Activated CD4-positive, alpha-beta T cell treated with anti-CD3 and anti-CD28 coated beads, Interleukin-2, amount 10 ng/mL, durations not matched to agents 7 days and 5 days (primary cell): ENCODE measurements at places on chromosomes 11 and 22. TPM values are rescaled to one million over a fixed set of nuclear protein-coding genes. Genes with fewer than 3 reads are reported as not detected.
A peak's percentile ranks its signal among the peaks of the same experiment; 100 is the strongest.

The STX3 gene
- total RNA-seq = 39.6 TPM

The BDNF gene
- not detected for total RNA-seq

The TKFC gene
- 46.9 TPM for total RNA-seq

The KCNQ1 gene
- total RNA-seq = 24.3 TPM

The FGF19 gene
- not detected for total RNA-seq

The NXPE1 gene
- total RNA-seq = not detected

The GLYATL2 gene
- not detected for total RNA-seq

The ISX gene
- not detected for total RNA-seq

The ABCC8 gene
- total RNA-seq = not detected

GRCh38 chr11:43832536-43832935 is 48.1 kb upstream of the ALKBH3 start:
- no peak overlapping the region for H3K27ac ChIP-seq
- no peak for DNase-seq
- H3K4me1 ChIP-seq = peaks cover 3% of the 10 kb centered on the region
- H3K27me3 ChIP-seq = no peaks in the 10 kb centered on the region

GRCh38 chr22:45845076-45845487 is 131.9 kb downstream of the WNT7B start:
- no peak overlapping the region for H3K4me3 ChIP-seq
- H3K27ac ChIP-seq = no peak overlapping the region
- no peaks in the 10 kb centered on the region for H3K27me3 ChIP-seq

DNA sequence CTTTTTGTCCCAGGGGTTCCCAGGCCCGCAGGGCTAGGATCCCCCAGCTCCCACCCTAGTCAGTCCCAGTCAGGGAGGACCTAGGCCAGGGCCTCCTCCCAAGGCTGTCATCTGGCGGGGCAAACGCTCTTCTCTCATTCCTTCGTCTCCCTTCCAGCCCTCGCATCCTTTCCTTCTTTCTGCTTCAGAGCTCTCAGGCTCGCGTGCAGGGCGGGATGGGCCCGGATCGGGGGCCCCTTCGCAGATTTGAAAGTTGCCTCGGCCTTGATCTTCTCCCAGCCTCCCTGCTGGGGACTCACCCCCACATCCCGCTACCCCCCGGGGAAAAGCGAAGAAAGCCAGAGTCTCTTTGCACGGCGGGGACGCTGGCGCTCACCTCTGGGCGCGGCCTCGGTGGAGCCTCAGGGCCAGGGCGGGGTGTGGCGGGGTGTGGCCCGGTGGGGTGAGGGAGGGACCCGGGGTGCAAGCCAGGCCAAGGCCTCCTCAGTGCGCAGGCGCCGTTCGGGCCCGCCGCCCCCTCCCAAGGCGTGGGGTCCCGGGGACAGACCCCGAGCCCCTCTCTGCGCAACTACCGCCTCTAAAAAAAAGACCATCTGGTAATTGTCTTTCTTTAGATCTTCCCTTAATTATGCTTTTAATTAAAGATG is 14.8 kb upstream of the PAX6 start:
- H3K27me3 ChIP-seq = peaks cover 82% of the 10 kb centered on the region
- no peak overlapping the region for H3K4me3 ChIP-seq
- peaks cover 10% of the 10 kb centered on the region for H3K4me1 ChIP-seq
- no peak overlapping the region for H3K27ac ChIP-seq

DNA sequence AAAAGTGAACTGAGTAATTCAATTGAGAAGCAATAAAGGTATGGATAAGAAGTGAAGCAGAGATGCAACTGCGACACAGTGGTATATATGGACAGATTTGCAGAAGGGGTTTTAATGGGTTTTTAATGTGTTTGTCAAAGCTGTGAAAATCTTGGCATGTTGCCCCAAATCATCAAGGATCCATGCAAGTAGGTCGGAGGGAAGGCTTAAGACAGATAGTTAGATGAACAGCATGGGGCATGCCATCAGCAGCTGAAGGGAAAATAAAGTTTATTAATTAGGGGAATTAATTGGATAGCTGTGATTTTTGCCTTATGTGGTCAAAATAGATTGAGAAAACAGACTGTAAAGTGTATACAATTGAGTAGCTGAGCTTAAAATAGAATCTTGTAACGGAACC is 840.1 kb downstream of the JRKL start:
- no peaks in the 10 kb centered on the region for H3K4me1 ChIP-seq
- no peaks in the 10 kb centered on the region for H3K36me3 ChIP-seq
- no peak for DNase-seq
- no peak overlapping the region for H3K27ac ChIP-seq
- H3K4me3 ChIP-seq = no peak overlapping the region
- H3K27me3 ChIP-seq = no peaks in the 10 kb centered on the region

DNA sequence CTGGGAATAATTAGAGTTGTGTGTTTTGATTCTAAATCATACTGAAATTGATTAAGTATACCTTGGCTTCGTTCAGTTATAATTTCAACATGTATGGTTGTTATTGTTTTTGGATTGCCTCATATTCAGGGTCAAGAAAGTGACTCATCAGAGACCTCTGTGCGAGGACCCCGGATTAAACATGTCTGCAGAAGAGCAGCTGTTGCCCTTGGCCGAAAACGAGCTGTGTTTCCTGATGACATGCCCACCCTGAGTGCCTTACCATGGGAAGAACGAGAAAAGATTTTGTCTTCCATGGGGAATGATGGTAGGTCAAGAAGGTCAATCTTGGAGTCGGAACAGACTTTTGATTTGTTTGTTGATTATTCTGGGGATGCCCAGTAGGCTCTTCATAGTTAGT is 40.4 kb downstream of the KMT2A start:
- peaks cover 5% of the 10 kb centered on the region for H3K4me1 ChIP-seq
- H3K27me3 ChIP-seq = no peaks in the 10 kb centered on the region
- DNase-seq = no peak
- no peak overlapping the region for H3K4me3 ChIP-seq
- peaks cover 75% of the 10 kb centered on the region for H3K36me3 ChIP-seq

DNA sequence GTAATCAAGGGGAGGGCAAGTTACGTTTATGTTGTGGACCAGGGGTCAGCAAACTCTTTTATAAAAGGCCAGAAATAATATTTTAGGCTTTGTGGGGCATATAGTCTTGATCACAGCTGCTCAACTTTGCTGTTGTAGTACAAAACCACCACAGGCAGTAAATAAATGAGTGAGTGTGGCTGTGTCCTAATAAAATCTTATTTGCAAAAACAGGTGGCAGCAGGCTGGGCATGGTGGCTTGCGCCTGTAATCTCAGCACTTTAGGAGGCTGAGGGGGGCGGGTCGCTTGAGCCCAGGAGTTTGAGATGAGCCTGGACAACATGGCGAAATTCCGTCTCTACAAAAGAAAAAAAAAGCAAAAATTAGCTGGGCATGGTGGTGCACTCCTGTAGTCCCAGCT is 57.9 kb upstream of the NUP160 start:
- no peak overlapping the region for H3K27ac ChIP-seq
- H3K27me3 ChIP-seq = no peaks in the 10 kb centered on the region
- no peaks in the 10 kb centered on the region for H3K36me3 ChIP-seq

- DNase-seq = peak; percentile 53
- H3K36me3 ChIP-seq = peaks cover 39% of the 10 kb centered on the region
- H3K4me1 ChIP-seq = peaks cover 65% of the 10 kb centered on the region
- H3K4me3 ChIP-seq = peak overlapping the region; percentile 98
- peak overlapping the region; percentile 94 for H3K27ac ChIP-seq
- no peaks in the 10 kb centered on the region for H3K27me3 ChIP-seq
Observed at GRCh38 chr11:67440229-67441097, 2.8 kb downstream of the CORO1B start.

DNA sequence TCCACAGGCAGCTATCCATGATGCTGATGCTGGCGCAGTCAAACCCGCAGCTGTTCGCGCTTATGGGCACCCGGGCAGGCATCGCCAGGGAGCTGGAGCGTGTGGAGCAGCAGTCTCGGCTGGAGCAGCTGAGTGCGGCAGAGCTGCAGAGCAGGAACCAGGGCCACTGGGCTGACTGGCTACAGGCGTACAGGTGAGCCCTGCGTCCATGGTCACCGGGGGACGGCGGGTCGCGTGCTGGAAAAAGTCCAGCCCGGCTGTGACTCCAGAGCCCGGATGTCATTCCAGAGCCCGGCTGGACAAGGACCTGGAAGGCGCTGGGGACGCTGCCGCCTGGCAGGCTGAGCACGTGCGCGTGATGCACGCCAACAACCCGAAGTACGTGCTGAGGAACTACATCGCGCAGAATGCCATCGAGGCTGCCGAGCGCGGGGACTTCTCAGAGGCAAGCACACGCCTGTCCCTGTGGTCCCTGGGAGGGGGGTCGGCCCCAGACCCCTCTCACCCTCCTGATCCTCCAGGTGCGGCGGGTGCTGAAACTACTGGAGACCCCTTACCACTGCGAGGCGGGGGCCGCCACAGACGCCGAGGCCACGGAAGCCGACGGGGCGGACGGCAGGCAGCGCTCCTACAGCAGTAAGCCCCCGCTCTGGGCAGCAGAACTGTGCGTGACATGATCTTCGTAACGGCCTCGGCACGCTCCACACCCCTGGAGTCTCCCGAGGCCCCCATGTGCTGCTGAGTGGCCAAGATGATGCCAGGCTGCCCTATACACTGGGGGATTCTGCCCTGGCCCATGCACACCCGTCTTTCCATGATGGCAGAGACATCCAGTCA is 16.1 kb downstream of the SELENOO start:
- no peaks in the 10 kb centered on the region for H3K27me3 ChIP-seq
- DNase-seq = no peak
- no peak overlapping the region for H3K4me3 ChIP-seq
- no peak overlapping the region for H3K27ac ChIP-seq

- no peaks in the 10 kb centered on the region for H3K4me1 ChIP-seq
- H3K27ac ChIP-seq = no peak overlapping the region
- H3K36me3 ChIP-seq = no peaks in the 10 kb centered on the region
- no peak for DNase-seq
Observed at GRCh38 chr11:126719740-126720139, 280.8 kb downstream of the KIRREL3 start.

GRCh38 chr11:26204839-26205238 is 127.1 kb upstream of the ANO3 start:
- no peak for DNase-seq
- no peak overlapping the region for H3K27ac ChIP-seq
- H3K4me3 ChIP-seq = no peak overlapping the region
- no peaks in the 10 kb centered on the region for H3K27me3 ChIP-seq

GRCh38 chr11:12827929-12828812 is 153.9 kb downstream of the TEAD1 start:
- peaks cover 82% of the 10 kb centered on the region for H3K27me3 ChIP-seq
- H3K4me1 ChIP-seq = peaks cover 11% of the 10 kb centered on the region
- no peak overlapping the region for H3K27ac ChIP-seq
- no peak for DNase-seq

DNA sequence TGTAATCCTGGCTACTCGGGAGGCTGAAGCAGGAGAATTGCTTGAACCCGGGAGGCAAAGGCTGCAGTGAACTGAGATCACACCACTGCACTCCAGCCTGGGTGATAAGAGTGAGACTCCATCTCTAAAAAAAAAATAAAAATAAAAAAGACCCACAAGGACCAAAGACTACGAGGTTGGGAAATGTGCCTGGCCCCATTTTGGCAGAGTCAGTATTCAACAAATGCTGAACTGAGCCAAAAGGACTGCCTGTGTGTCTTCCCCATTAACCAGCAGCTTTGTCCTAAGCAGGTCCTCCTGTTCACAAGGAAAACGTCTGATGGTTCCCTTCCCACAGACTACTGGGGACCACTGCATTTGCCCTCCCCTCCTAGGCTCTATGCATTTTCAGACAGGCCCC is 27.6 kb downstream of the ADORA2A start:
- DNase-seq = no peak
- no peaks in the 10 kb centered on the region for H3K27me3 ChIP-seq
- H3K27ac ChIP-seq = no peak overlapping the region
- no peak overlapping the region for H3K4me3 ChIP-seq
- H3K4me1 ChIP-seq = peaks cover 9% of the 10 kb centered on the region

GRCh38 chr11:66142370-66143263 is 72.5 kb downstream of the PACS1 start:
- peaks cover 30% of the 10 kb centered on the region for H3K36me3 ChIP-seq
- H3K27ac ChIP-seq = no peak overlapping the region
- H3K4me3 ChIP-seq = no peak overlapping the region

DNA sequence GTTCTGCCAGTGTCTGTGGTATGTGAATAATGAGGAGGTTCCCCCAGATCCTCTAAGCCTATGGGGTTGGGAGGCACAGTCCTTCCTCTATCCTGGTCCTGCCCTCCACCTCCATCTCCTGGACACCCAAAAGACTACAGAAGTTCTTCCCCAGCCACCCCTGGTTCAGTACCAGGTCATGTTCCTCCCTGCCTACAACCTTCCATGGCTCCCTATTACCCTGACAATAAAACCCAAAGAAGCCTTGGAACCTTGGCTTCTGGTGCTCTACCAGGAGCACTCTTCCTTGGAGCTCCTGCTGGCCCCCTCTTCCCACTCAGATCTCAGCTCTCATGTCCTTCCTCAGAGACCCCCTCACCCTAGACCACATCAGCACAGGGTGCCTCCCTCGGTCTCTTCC is 12.9 kb downstream of the TRPM5 start:
- no peak overlapping the region for H3K27ac ChIP-seq
- no peak overlapping the region for H3K4me3 ChIP-seq
- H3K4me1 ChIP-seq = no peaks in the 10 kb centered on the region
- H3K36me3 ChIP-seq = no peaks in the 10 kb centered on the region

GRCh38 chr22:50702821-50703725 is 30.4 kb downstream of the SHANK3 start:
- H3K4me3 ChIP-seq = no peak overlapping the region
- no peaks in the 10 kb centered on the region for H3K27me3 ChIP-seq
- H3K36me3 ChIP-seq = no peaks in the 10 kb centered on the region
- DNase-seq = no peak

DNA sequence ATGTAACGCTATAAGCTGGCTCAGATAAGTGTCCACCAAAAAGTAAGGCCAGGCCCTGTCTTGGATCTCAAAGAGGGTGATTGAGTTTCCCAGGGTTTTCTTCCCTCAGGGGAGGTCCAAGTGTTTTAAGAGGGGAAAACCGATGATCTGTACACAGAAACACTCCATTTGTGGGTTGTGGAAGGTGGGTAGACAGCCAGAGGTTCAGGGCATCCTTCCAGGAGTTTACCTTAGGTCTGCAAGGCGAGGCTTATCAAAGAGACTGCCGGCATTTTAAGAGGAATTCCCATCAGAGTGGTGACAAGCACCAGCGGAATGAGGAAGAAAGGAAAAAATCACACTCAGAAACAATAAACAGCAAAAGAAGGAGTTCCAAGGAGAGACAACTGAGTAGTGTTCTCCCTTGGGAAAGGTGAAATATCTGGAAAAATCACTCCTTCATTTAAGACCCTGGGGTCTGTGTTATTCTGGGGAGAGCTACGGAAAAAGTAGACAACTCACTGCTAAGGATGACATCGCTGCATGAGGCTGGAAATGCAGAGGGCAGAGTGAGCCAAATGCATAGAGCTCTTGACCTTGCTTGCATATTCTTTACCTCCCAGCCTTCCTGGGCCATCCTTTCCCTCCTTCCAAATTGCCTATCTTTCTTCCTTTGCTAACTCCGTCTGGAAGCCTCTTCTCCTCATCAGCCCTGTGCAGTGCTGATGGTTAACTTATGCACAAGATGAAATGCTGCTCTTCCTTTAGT is 22.1 kb upstream of the MMP7 start:
- H3K27me3 ChIP-seq = peaks cover 2% of the 10 kb centered on the region
- no peaks in the 10 kb centered on the region for H3K4me1 ChIP-seq
- no peak for DNase-seq
- no peak overlapping the region for H3K27ac ChIP-seq
